Muscle of back (tissue), 13 donors: ENCODE measurements at places on chromosomes 2 and 18.
A peak's percentile ranks its signal among the peaks of the same experiment; 100 is the strongest.

DNA sequence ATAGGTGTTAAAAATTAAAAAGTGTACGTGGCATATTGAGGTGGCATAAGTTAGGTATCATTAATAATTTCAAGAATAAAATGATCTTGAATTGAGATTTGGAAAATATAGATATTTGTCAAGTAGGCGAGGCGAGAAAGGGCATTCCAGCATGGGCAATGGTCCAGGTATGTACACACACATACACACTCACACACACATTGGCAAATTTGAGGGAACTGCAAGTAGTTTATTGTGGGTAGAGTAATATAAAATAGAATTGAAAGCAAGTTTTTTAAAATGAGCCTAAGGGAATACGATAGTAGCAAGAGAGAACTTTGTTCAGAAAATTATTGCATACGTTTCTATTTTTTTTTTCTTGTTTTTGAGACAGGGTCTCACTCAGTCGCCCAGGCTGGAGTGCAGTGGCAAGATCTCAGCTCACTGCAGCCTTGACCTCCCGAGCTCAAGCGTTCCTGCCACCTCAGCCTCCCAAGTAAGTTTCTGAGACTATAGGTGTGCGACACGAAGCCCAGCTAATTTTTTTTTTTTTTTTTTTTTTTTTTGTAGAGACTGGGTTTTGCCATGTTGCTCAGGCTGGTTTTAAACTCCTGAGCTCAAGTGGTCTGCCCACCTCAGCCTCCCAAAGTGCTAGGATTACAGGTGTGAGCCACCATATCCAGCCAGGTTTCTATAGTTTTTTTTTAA is 96.7 kb upstream of the SLC39A10 start:
- no peak for DNase-seq

- no peak for DNase-seq
Measured at GRCh38 chr2:57890464-57890863, 156.1 kb upstream of the VRK2 start.

- no peak for DNase-seq
Measured at GRCh38 chr2:237888389-237888788, 29.0 kb downstream of the RAMP1 start.

DNA sequence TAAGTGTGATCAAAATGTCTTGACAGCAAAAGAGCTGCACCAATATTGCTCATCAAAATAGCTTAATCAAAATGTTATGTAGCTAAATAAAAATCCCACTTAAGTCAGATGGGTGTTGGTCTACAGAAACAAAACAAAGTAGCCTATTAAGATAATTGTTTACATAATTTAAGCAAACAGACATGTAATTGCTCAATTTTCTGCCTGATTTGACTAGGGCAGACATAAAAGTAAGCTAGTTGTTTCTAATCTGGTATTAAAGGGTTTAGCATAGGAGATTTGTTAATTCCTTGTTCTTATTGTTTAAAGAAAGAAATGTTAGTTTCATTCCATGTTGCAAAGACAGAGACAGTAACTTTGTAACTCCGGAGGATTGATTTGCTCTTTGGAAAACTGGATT is 11.5 kb upstream of the FEZ2 start:
- DNase-seq: no peak

GRCh38 chr18:38256366-38256765 is 690.8 kb upstream of the CELF4 start:
- no peak for DNase-seq

DNA sequence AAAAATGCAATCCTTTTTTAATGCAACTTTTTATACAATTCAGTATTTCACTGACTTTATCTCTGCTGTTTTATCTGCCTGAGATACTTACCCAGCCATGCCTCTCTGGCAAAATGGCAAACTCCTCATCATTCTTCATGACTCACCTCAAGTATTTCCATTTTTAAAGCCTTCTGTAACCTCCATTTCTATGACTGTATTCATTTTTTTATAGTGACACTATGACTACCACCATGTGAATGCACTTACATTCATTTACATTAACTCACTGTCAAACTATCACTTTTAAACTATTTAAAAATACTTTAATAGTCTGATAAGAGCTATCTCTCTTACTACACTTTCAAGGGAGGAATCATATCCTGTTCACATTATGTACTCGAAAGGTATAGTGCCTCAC is 99.4 kb upstream of the SCN7A start:
- DNase-seq: peak; percentile 54

GRCh38 chr2:6724605-6725140 is 141.0 kb downstream of the CMPK2 start:
- peak; percentile 2 for DNase-seq

- no peak for DNase-seq
Measured at GRCh38 chr18:31243740-31244512, 74.0 kb upstream of the DSG1 start.

DNA sequence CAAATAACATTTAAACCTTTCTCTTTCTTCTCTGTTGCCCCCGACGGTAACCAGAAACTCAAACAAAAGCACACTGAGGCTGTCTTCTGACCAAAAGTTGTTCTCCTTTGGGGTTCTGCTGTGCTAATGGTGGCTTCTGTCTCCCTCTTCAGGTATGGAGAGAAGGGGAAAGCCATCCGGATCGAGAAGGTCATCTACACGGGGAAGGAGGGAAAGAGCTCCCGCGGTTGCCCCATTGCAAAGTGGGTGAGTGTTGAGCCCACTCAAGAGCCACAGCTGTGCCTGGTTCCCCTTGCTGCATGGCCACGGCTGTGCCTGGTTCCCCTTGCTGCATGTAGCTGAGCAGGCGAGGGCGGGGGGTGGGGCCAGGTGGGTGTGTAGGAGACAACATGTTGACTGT is 67.4 kb downstream of the BOLA3 start:
- DNase-seq: no peak

GRCh38 chr2:127096280-127096679 is 10.7 kb downstream of the BIN1 start:
- DNase-seq: no peak

- DNase-seq: no peak
Measured at GRCh38 chr2:45918463-45919159, 267.1 kb downstream of the PRKCE start.

DNA sequence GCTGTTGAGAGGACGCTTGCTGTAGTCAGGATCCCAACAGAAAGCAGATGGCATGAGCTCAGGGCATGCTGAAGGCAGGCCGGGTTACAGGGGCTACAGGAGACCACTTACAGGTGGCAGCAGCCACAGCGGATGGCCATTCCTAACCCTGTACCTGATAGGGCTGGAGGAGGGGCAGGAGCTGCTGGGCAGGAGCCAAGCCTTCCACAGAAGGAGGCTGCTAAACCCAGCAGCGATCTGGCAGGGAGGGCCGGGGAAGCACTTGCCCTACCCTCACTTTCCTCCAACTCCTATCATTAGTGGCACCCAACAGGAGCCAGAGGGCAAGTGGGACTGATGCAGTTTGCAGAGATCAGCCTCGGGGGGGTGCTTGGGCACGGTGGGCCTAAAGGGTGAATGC is 2.0 kb downstream of the ASB18 start:
- DNase-seq: no peak

DNA sequence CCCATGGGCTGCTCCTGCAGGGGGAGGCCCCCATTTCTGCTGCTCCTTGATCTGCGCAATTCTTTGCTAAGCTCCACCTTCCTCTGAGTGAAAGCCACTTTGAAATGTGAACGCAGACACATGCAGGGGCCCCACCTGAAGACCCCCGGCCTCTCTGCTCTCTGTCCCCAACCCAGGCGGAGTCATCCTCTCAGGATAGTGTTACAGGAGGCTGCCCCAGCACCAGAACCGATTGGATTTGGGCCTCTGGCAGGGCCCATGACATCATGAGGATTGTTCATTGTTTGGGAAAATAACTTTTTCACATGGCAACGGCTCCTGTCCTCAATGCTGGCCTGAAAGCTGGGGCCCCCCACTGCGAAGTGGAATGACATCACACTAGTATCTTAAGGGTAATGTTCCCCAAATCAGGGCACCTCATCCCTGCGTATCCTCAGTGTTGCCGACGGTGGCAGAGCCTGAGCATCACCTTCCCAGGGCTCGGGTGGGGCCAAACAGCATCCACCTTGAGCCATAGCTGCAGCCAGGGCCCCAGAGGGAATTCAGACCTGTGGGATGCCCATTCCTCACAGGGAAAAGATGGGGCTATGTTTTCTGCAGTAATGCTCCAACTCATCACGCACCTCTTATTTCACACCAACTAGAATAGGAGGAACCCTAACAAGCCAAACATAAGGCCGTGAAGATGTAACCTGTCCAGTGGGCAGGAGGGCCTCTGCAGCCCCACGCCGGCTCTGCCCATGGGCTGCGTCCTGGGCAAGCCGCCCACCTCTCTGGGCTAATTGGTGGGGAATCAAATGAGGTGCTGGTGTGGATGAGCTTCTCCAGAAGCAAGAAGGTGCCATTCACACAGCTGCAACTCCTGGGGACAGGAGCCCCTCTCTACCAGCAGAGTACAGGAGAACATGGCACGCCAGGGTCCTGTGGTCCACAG is 2.7 kb upstream of the ERFE start:
- no peak for DNase-seq

DNA sequence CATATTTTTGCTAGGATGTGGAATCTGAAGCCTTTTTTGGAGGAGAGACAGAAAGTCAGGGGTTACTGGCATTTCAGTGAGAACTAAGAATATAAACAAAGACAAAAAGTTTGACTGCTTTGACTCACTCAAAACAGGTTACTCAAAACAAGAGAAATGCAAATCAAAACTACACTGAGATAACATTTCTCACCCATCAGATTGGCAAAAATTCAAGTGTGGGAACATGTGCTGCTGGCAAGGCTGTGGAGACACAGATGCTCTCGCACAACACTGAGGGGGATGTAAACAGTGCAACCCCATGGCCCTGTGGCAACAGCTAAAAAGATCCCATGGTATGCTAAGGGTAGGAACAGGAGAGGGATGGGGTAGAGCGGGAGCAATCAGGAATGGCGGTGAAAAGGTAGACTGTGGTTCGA is 86.6 kb downstream of the DTNB start:
- DNase-seq: no peak

DNA sequence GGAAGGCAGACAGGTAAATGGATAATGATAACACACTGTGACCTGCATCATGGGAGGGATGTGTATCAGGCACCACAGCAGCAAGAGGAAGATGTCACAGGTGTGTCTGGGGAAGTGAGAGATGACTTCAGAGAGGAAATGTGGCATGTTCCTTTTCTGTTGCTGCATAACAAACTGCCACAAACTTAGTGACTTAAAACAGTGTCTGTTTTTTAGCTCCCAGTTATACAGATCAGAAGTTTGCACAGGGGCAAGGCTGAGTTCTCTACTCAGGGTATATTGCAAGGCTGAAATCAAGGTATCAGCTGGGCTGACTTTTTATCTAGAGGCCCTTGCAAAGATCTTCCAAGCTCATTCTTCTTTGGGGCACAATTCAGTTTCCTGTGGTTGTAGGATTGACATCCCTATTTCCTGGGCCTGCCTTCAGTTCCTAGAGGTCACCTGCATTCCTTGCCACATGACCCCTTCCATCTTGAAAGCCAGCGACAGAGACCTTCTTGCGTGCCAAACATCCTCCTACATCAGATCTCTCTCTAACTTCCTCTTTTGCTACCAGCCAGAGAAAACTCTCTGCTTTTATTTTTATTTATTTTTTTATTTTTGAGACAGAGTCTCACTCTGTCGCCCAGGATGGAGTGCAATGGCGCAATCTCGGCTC is 2.1 kb upstream of the MAP3K2 start:
- no peak for DNase-seq

DNA sequence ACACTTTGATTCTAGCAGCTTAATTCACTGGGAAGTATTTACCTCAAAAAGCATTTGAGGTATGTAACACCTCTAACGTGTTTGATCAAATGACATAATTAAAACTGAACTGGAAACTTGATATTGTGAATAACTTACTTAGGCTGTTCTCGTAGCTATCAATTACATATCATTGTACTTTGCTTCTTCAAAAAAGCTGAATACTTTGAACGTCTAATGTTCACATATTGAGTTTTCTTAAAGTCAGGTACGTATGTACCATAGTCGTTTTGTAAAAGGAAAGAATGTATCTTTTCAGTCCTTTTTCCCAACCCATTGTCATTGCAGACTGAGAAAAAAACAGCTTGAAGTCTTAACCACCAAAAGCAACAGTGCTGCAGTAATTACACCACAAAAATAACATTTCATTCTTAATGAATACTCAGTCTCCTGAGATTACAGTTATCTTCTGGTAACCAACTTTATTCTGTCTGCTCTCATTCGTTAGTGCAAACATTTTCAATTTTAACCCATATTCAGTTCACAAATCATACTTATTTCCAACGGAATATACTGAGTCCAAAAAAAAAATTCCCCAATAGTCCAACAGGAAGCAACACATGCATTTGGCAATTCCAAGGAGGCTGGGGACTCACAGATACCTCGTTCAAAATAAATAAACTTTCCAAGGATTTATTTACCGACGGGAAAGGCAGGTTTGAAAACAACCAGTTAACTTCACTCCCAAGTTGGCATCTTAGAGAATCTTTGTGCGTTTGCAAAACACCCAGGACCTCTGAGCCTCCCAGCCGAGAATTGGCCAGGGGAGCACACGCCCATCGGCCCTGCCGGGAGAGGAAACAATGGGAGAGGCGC is 1.1 kb downstream of the CHN1 start:
- DNase-seq: peak; percentile 54

DNA sequence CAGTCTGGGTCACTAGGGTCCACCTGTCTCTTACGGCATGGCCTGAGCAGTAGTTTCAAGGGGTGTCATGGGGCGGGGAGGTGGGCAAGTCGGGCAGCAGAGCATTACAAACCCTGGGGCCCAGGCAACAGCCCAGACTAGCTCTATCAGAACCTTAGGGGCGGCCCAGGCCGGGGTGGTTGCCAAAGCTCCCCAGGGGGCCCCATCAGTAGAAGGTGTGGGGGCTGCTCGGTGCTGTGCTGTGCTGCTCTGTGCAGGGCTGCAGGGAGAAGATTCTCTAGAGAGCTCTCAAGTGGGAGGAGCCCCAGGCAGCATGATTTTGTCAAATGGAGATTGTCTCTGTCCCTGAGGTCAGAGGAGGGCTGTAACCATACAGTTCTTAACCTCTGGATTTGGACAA is 36.4 kb upstream of the SLC14A1 start:
- no peak for DNase-seq

DNA sequence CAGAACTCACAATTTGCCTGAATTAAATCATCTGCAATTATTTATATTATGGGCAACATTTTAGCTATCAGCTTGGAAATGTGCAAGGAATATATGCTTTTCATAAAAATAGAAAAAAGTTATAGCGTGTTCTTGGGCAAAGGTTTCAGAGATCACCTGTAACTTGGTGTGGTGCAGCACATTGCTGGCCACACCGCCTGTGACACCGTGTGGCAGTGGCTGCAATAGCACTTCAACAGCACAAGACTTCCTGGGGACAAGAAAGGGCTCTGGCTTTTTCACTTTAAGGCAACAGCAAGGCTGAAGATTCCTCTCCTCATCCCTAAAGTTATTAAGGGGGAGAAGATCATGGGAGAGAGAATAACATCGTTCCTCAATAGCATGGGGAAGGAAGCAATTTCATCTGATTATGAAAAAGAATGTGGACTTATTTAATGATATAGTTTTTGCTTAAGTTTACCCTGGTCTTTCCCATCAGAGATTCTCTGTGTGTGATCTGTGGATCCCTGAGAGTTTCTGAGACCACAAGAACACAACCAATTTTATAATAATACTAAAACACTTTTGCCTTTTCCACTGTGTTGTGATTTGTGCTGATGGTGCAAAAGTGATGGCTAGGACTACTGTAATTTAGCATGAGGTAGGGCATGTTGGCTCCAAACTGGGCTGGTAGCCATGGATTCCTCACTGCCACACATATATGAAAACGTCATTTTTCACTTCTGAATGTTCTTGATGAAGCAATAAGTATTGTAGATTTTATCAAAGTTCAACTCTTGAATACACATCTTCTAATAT is 15.0 kb upstream of the SERPINB3 start:
- DNase-seq: no peak

GRCh38 chr2:233079953-233080835 is 20.1 kb downstream of the INPP5D start:
- no peak for DNase-seq

- DNase-seq: no peak
Measured at GRCh38 chr2:199851883-199852282, 891 bp upstream of the FTCDNL1 start.
